ENCODE measurements at places on chromosomes 6 and 20.

GRCh38 chr20:57392512-57393271, 1.5 kb downstream of the RBM38 start:
- H3K4me3 ChIP-seq, result peak overlapping the region; percentile 95
- H3K4me1 ChIP-seq, result peaks cover 56% of the 10 kb centered on the region
- peak overlapping the region; percentile 97 for H3K27ac ChIP-seq
- DNase-seq, result peak; percentile 90

- no peaks in the 10 kb centered on the region for H3K36me3 ChIP-seq
- H3K4me3 ChIP-seq, result no peak overlapping the region
- peaks cover 6% of the 10 kb centered on the region for H3K27me3 ChIP-seq
Observed at GRCh38 chr6:41167173-41167963, 4.5 kb upstream of the TREM2 start.

DNA sequence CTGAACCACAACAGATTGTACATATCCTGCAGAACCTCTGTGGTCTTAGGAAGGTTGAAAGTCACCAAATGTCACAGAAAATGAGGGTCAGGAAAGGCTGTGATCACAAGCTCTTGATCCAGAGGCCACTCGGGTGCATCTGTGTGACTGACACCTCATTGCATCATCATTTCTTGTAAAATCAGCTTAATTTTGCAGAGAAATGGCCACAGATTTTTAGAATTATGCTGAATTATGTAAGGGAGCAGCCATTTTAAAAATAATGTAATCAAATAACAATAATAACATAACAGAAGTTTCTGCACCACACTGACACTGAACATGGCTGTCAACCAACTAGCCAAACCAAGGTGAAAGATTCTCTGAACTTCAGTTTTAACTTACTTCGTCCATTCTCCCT, 32.5 kb upstream of the PRND start:
- no peaks in the 10 kb centered on the region for H3K27me3 ChIP-seq
- H3K27ac ChIP-seq, result peak overlapping the region; percentile 40
- H3K36me3 ChIP-seq, result peaks cover 38% of the 10 kb centered on the region
- H3K4me3 ChIP-seq, result no peak overlapping the region
- peaks cover 77% of the 10 kb centered on the region for H3K4me1 ChIP-seq

- H3K36me3 ChIP-seq, result no peaks in the 10 kb centered on the region
- H3K4me1 ChIP-seq, result peaks cover 19% of the 10 kb centered on the region
- no peak overlapping the region for H3K4me3 ChIP-seq
Observed at GRCh38 chr6:105744815-105745214, 341.3 kb upstream of the PRDM1 start.

- no peak overlapping the region for H3K4me3 ChIP-seq
- H3K27me3 ChIP-seq, result no peaks in the 10 kb centered on the region
- H3K27ac ChIP-seq, result no peak overlapping the region
Observed at GRCh38 chr20:22303523-22303922, 280.8 kb downstream of the FOXA2 start.

DNA sequence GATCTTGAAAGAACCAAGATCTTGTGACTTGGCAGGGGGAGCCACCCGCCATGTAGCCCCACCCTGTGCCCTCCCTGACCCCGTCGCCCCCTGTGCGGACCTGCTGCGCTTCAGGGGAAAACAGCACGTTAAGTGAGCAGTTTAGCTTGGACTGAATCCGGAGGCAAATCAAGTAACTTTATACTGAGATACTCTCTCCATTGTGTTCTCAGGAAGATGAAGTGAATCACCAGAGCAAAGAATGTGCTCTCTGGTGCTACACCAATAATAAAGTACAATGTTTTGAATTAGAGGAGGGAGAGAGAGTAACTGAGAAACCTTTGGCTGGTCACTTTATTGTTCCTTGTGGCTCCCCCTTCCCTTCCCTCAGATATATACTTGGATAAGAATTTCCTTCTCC, 83.4 kb downstream of the TXNDC5 start:
- H3K4me3 ChIP-seq, result no peak overlapping the region

GRCh38 chr6:166638573-166638964, 11.5 kb upstream of the RPS6KA2 start:
- DNase-seq, result no peak
- no peak overlapping the region for H3K4me3 ChIP-seq
- peaks cover 6% of the 10 kb centered on the region for H3K4me1 ChIP-seq
- peaks cover 23% of the 10 kb centered on the region for H3K27me3 ChIP-seq

DNA sequence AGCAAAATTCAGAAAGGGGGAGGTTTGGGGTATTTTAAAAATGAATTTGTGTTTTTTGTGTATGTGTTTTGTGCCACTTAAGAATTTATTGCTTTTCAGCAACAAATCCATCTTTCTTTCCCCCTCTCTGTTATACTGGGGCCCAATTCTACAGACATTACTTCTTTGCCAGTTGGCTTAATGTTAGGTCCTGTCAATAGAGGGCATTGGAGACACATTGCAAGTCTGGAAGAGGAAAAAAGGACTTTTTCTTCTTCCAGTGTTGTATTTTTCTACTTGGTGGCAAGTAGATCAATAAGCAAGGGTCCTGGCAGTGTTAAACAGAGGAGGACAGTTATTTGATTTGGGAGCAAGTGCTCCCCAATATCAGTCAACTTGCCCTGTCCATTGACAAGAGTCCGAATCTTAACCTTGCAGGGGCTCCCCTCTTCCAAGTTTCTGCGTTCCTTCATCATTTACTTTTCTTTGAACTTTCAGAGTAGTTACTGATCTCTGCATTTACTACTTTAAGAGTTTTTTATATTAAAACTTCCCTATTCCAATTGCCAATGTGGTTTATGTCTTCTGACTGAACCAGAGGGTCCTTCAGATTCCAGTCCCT, 23.4 kb downstream of the SCML4 start:
- no peaks in the 10 kb centered on the region for H3K36me3 ChIP-seq
- no peak overlapping the region for H3K4me3 ChIP-seq
- no peak for DNase-seq
- peaks cover 66% of the 10 kb centered on the region for H3K4me1 ChIP-seq

- H3K36me3 ChIP-seq, result no peaks in the 10 kb centered on the region
- no peaks in the 10 kb centered on the region for H3K4me1 ChIP-seq
- no peak overlapping the region for H3K4me3 ChIP-seq
- H3K27ac ChIP-seq, result no peak overlapping the region
- DNase-seq, result no peak
Observed at GRCh38 chr6:76764057-76764456, 691.6 kb upstream of the IMPG1 start.

DNA sequence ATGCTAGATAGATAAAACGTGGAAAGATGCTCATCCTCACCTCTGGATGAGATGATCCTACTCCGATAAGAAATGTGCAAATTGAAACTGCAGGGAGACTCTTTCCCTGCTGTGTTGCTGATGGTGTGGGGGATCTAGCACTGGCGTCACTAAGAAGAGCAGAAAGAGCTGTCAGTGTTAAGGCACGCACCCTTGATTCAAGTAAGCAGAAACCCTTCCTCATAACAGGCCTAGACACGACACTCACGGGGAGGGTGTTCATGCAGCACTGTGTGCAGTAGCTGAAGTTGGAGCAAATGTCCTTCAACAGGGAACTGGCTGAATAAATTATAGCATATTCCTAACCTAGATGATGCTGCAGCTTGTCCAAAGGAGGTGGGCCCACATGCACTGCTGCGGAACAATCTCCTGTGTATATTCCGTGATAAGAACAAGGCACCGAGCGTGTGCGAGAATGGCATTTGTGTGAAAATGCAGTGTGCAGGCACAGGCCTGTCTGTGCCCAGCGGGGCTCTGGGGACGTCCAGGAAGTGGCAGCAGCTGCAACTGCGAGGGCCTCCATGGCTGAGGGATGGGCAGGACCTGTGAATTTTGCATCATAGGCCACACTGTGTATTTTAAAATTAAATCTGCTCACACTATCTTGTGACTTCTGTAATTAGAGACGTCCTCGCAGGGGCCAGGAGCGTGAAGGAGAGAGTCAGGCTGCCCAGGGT, 64.0 kb downstream of the TCP11 start:
- peaks cover 1% of the 10 kb centered on the region for H3K36me3 ChIP-seq
- no peak overlapping the region for H3K27ac ChIP-seq
- DNase-seq, result no peak
- no peaks in the 10 kb centered on the region for H3K27me3 ChIP-seq

GRCh38 chr20:59463541-59463940, 140.8 kb upstream of the PHACTR3 start:
- no peak overlapping the region for H3K27ac ChIP-seq
- no peaks in the 10 kb centered on the region for H3K36me3 ChIP-seq
- H3K4me1 ChIP-seq, result no peaks in the 10 kb centered on the region
- DNase-seq, result no peak
- H3K4me3 ChIP-seq, result no peak overlapping the region
- H3K27me3 ChIP-seq, result no peaks in the 10 kb centered on the region

GRCh38 chr6:57130661-57131177, 40.7 kb downstream of the ZNF451 start:
- peaks cover 28% of the 10 kb centered on the region for H3K36me3 ChIP-seq
- no peak overlapping the region for H3K4me3 ChIP-seq
- DNase-seq, result no peak
- H3K27ac ChIP-seq, result no peak overlapping the region

DNA sequence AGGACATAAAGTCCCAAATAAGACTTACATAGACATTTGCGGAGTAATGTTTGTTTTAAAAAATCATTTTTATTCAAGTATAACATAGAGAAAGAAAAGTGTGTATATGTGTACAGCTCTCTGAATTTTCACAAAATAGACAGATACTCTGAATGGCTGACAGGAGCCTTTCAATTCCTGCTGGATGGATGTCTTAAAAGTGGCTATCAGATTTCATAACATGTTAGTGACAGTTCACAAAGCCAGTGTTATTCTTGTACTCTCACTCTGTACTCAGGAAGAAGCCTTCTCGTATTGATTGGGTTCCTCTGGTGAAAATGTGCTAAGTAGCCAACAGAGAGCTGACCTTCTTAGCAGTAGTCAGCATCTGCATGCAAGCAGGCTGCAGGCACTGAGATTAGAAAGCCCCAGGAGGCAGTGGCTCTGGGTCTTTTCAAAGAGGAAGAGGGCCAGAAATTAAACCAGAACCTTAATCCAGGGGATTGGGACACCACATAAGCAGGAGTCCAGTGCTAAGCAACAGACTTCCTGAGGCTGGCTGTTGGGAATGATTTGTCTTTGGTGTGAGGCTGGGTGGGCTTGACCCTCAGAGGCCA, 19.7 kb downstream of the SLC17A4 start:
- no peak for DNase-seq
- peaks cover 5% of the 10 kb centered on the region for H3K27me3 ChIP-seq
- no peak overlapping the region for H3K27ac ChIP-seq
- H3K36me3 ChIP-seq, result no peaks in the 10 kb centered on the region
- no peak overlapping the region for H3K4me3 ChIP-seq
- peaks cover 19% of the 10 kb centered on the region for H3K4me1 ChIP-seq

DNA sequence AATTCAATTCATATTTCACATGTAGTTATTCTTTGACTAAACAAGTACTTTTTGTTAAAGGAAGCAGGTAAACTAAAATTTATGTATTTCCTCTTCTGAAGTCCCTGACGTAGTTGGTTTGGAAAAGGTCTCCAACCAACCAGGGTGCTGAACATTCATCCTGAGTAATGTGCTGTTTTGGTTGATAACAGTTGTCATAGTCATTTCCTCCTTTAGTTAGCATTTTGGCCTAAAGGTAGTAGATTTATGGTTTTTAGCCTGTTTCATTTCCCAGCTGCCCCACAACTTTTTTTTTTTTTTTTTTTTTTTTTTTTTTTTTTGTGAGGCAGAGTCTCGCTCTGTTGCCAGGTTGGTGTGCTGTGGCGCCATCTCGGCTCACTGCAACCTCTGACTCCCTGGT, 382.8 kb upstream of the FLRT3 start:
- no peaks in the 10 kb centered on the region for H3K4me1 ChIP-seq
- DNase-seq, result no peak
- H3K27me3 ChIP-seq, result no peaks in the 10 kb centered on the region
- no peak overlapping the region for H3K27ac ChIP-seq

DNA sequence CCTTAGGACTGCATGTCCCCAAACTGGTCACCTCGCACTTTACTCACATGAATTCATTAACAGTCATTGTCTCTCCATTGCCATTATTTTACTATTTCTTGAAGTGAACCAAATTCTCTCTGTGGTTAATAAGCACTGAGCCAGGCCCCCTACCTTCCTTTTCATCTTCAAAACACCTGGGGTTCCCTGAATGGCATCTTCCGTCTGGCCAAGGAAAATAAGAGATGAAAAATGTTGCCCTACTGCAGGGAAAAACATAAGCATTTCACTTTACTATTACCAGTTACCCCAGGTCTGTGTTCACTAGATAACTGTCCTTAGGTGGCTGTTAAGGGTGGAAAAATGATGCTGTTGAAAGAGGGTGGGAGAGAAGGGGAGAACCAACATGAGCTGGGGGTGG, 10.0 kb upstream of the NKX2-2 start:
- H3K4me1 ChIP-seq, result peaks cover 21% of the 10 kb centered on the region
- H3K27ac ChIP-seq, result no peak overlapping the region
- H3K27me3 ChIP-seq, result peaks cover 71% of the 10 kb centered on the region
- no peak for DNase-seq

DNA sequence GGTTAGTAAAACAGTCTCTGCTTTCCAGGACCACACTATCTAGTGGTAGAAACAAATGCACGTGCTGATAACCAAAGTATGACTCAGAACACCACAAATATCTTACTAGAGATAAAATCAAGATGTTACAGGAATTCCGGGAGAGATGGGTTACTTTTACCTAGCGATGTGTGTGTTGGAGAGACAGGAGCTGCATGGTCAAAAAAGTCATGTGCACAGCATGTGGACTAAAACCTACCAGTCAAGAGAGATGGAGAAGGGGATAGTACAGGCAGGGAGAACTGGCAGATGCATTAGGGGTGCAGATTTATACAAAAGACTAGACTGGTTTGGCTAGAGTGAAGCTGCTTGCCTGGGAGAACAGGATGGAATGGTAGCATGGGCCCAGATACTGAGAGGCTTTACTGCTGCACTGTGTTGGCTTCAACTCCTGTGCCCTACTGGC, 75.3 kb upstream of the MRAP2 start:
- H3K27ac ChIP-seq, result no peak overlapping the region
- H3K4me3 ChIP-seq, result no peak overlapping the region
- no peaks in the 10 kb centered on the region for H3K27me3 ChIP-seq
- DNase-seq, result no peak
